ENCODE measurements at places on chromosomes 7 and 10.

GRCh38 chr7:157434231-157434630, 97.4 kb downstream of the DNAJB6 start:
- no peak overlapping the region for H3K27ac ChIP-seq
- H3K4me1 ChIP-seq, result peaks cover 9% of the 10 kb centered on the region
- H3K36me3 ChIP-seq, result no peaks in the 10 kb centered on the region
- H3K4me3 ChIP-seq, result no peak overlapping the region

DNA sequence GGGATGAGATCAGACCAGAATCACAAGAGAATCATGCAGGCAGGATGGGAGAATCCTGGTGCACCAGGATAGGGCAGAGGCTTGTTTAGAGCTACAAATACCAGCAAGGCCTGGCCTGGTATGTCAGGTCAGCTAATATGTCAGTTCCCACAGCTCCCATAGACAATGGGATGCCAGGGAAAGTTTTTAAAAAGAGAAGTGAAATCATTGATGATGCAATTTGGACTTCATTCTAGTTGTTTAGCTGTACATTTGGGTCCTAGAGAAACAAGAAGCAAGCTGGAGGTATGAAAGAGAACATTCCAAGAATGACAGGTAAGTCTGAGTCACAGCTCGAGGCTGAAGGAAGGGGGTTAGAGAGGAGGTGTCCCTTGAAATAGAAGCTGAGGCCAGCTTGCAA, 45.2 kb downstream of the GPR141 start:
- no peaks in the 10 kb centered on the region for H3K36me3 ChIP-seq
- DNase-seq, result no peak
- peaks cover 6% of the 10 kb centered on the region for H3K4me1 ChIP-seq
- no peak overlapping the region for H3K4me3 ChIP-seq

GRCh38 chr10:80924063-80924952, 386.6 kb downstream of the SH2D4B start:
- DNase-seq, result peak; percentile 35
- no peak overlapping the region for H3K4me3 ChIP-seq
- no peaks in the 10 kb centered on the region for H3K27me3 ChIP-seq
- no peaks in the 10 kb centered on the region for H3K36me3 ChIP-seq

- DNase-seq, result no peak
- no peaks in the 10 kb centered on the region for H3K27me3 ChIP-seq
- peaks cover 6% of the 10 kb centered on the region for H3K4me1 ChIP-seq
Measured at GRCh38 chr10:95229724-95230627, 35.9 kb downstream of the ACSM6 start.

GRCh38 chr10:75400771-75401568, 594 bp downstream of the ZNF503 start:
- DNase-seq, result peak; percentile 32
- peak overlapping the region; percentile 31 for H3K4me3 ChIP-seq
- H3K4me1 ChIP-seq, result peaks cover 49% of the 10 kb centered on the region
- H3K36me3 ChIP-seq, result no peaks in the 10 kb centered on the region

DNA sequence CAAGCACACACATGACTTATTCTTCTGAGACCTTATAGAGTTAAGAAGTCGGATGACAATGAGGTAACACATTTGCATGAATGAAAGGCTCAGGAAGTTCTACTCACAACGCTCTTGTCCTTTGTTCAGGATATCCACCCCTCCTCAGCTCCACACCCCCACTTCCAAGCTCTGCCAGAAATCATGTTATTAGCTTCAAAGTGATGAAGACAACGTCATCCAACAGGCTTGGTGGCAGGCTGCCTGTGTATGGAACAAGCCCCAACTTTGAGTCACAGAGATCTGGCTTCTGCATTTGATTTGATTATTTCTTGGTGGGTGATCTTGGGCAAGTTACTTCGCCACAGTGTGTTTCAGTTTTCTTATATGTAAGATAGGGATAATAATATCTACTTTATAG, 12.4 kb upstream of the BMPER start:
- DNase-seq, result no peak
- peaks cover 7% of the 10 kb centered on the region for H3K27me3 ChIP-seq
- H3K4me1 ChIP-seq, result no peaks in the 10 kb centered on the region
- H3K36me3 ChIP-seq, result no peaks in the 10 kb centered on the region

DNA sequence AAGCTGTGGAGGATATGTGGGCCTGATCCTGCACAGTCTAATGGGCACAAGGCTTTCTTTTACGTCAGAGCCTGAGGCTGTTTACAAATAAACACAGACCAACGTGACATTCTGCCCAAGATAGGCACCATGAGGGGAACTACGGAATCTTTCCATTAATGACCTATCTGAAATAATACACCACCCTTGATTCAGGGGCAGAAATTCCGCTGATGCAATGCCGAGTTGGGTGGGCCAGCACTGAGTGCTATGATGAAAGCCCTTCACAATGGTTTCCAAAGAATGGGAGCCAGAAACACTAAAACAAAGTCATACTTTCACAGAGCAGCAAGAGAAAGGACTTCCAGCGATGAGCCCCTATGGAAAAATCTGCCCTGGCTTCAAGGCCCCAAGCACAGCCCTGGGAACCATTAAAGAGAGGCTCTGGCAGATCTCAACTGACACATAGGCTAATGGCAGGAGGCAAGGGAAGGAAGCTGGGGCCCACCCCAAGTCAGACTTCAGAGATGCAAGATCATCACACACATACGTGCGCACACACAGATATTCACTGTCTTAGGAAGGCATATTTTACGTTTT, 72.2 kb upstream of the DLX6 start:
- no peak overlapping the region for H3K27ac ChIP-seq
- H3K27me3 ChIP-seq, result no peaks in the 10 kb centered on the region
- no peak for DNase-seq

DNA sequence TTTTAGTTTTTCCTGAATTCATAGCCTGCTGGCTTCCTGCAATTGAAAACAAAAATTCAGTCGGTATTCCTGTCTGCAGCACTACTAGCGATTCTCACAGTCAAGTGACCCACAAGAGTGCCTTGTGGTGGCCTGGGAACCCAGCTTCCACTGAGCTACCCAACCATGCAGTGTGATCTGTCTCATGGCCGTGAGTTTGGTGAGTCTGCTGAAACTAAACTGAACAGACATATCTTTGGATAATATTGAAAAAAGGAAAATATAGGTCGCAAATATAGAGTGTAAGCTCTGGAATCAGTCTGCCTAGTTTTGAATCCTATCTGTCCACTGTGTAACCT, 18.1 kb downstream of the ZNF786 start:
- no peaks in the 10 kb centered on the region for H3K4me1 ChIP-seq
- H3K36me3 ChIP-seq, result no peaks in the 10 kb centered on the region
- no peak for DNase-seq

GRCh38 chr10:125692196-125692595, 9.2 kb upstream of the TEX36 start:
- H3K4me3 ChIP-seq, result no peak overlapping the region
- no peak for DNase-seq
- H3K27ac ChIP-seq, result no peak overlapping the region
- H3K4me1 ChIP-seq, result no peaks in the 10 kb centered on the region
- H3K36me3 ChIP-seq, result no peaks in the 10 kb centered on the region

GRCh38 chr7:94740509-94740908, 84.6 kb upstream of the SGCE start:
- H3K36me3 ChIP-seq, result no peaks in the 10 kb centered on the region
- no peak overlapping the region for H3K27ac ChIP-seq
- no peak for DNase-seq
- no peak overlapping the region for H3K4me3 ChIP-seq

All from B cell (primary cell).